ENCODE measurements at places on chromosomes 3 and 15.

DNA sequence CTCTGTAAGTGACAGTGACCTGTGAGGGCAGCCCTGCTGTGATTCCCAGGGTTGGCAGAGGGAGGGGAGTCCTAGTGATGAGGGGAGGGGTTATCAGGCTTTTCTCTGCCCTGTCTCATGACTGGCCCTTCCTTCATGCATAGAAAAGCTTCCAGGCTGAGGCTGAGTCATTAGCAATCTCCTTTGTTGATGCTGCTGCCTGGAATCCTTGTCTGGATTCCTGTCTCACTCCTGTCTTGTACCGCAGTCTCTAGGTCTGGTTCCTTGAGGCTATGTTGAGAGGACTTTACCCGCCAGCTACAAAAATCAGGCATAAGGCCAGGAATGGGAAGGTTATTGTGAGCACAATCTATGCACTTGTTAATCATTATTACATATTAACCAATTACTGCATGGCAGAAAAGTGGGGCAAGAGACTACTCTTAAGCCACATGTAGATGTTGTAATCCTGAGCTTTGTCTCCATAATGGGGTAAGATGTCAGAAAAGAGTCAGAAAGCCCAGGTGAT lies 7.2 kb downstream of the KLHL6 start:
- DNase-seq = no peak

GRCh38 chr3:100893590-100893989 lies 99.6 kb downstream of the ABI3BP start:
- no peak for DNase-seq

DNA sequence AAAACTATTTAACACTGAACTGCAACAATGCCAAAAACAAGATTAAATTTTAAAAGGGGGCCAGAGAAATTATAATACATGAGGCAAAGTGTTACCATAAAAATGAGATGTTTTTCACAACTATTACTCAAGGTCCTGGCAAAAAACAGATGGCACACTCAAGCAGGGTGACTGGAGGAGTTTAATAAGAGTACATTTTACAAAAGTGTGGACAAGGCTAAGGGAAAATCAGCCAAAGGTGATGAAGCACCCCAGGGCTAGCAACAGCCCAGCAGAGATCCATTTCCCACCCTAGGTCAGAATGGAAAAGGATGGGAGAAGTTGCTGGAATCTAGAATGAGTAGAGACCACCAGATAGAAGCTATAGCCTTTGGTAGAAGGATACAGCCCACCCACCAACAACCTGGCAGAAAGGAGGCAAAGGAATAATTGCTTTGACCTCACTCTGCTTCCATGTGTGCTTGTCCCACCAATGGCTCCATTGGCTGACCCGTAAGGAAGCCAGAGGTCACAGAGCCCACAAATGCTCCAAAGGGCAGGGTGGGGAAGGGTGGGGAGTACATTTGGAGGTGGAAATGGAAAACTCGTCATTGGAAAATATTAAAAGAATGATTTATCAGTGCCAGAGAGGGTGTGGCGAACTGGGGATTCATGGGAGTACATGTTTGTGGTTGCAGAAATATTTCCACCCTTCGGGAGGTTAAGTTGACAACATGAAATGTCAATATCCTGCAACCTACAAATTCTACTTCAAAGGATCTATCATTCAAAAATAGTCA lies 161.0 kb upstream of the UBE2E2 start:
- no peak for DNase-seq

- DNase-seq = no peak
Observed at GRCh38 chr3:30193625-30194044, 412.8 kb upstream of the TGFBR2 start.

DNA sequence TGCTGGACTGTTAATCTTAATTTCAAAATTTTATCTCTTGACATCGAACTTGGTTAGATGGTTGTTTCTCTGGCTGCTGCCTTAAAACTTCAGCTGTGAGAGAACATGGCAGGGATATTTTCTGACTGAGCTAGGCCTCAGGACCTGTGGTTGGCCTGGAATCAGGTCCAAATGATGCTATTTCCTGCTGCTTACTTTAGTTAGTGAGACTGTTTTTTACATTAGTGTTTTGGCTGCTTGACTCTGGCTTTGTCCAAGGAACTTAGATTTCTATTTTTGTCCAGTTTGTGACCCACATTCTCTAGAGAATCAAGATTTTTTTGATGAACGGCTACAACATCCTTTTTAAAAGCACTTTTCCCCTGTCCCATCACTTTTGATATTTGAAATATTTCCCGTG lies 497.9 kb upstream of the SGO1 start:
- no peak for DNase-seq

DNA sequence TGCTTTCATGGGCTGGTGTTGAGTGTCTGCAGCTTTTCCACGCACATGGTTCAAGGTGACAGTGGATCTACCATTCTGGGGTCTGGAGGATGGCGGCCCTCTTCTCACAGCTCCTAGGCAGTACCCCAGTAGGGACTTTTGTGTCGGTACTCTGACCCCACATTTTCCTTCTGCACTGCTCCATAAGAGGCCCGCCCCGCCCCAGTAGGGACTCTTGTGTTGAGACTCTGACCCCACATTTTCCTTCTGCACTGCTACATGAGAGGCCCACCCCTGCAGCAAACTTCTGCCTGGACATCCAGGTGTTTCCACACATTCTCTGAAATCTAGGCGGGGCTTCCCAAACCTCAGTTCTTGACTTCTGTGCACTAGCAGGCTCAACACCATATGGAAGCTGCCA lies 383.4 kb upstream of the MEIS2 start:
- DNase-seq = no peak
